ENCODE measurements at places on chromosomes 6 and 20.

GRCh38 chr6:158437571-158437970, 122.3 kb upstream of the TMEM181 start:
- no peak for DNase-seq

DNA sequence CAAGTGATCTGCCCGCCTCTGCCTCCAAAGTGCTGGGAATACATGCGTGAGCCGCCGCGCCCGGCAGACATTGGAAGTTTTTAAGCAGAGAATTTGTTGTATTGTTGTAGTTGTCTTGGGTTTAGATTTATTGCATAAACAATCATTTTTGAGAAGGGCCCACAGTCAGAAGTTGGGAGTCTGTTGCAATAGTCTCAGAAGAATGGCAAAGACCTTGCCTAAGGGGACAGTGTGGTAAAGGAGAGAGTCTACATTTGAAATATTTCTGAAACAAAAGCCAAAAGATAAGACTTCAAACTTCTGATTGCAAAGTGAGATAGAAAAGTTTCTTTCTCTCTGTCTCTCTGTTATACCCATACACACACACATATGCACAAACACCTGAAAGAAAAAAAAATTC, 22.5 kb downstream of the HFE start:
- no peak for DNase-seq

DNA sequence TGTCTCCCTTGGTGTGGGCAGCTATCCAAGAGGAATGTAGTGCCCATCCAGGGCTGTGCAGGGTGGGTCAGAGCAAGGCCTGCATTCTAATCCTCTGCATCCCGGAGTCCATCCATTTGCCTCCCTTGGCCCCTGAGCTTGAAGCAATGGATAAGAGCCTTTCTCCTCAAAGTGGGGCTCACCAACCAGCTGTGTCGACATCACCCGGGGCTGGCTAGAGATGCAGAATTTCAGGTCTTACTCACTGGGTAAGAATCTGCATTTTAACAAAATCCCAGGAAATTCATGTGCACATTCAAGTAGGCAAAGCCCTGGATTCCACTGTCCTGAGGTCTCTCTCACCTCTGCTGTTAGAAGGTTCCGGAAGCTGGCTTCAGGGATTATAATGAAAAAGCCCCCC, 95.3 kb downstream of the MDGA1 start:
- DNase-seq, result no peak

DNA sequence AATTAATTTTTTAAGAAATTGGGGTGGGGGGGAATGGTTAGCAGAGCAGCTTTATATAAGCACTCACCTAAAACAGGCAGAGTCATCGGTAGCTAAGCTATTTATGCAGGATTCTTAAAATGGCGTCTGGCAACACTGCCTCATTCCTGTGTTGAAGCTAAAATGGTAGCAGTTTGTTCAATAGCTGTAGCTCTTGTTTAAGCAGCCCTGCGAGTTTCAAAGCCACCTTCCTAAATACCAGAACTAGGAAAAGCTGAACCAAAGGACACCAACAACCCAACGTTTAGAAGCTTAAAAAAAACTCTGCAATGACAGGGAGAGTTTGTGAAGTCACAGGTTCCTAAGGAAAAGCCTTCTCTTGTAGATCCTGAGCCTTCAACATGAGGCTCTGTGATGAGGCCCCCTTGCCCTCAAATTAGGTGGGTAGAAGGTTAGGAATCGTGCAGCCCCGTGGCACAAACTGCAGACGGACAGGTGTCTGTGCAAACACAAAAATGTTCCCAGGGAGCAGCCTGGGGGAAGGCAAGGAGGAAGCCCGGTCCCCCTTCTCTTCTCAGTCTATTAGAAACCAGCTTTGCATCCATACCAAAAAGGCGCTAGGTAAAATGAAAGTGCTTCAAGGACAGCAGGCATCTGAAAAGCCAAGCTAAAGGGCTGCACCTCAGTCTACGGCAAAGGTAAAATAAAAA, 4.7 kb downstream of the ZMYND8 start:
- DNase-seq, result no peak

DNA sequence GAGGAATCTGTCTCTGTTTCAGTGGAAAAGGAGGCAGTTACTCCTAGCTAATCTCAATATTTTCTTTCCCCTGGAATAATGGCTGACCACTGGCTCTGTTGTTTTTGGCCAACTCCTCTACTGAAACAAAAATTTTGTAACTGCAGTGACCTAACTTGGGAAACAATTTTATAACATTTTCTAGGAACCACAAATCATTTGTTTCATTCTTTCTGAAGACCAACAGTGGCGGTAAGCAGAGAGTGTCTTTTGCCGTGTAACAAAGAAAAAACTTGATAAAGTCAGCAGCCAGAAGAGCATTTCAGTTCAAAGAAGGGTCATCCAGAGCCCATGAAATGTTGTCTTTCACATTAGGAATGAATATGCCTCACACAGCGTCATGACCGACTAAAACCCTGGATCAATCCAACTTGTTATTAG, 11.8 kb upstream of the BFSP1 start:
- no peak for DNase-seq

GRCh38 chr6:97805596-97805995, 522.6 kb upstream of the MMS22L start:
- no peak for DNase-seq

- peak; percentile 69 for DNase-seq
Observed at GRCh38 chr6:39865011-39865888, 69.0 kb downstream of the MOCS1 start.

GRCh38 chr6:33875696-33876095, 71.9 kb upstream of the MLN start:
- no peak for DNase-seq

DNA sequence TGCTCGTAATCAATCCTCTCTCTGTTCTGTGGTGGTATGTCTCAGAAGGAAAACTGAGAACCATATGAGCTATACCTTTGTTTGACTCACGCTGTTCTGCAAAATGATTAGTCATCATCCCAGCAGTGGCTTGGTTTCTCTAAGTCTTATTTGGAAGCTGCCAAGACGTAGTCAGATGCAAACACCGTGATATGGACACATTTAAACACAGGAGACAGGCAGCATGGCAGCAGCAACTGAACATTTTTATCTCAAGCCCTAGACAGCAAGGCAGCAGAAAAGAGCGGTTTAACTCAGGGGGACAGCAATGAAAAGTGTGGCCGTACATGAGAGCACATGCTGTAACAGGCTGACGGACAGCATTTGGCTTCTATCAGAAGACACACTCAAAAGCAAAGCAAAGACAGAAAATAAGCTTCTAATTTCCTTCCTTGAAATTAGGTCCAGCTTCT, 1295.1 kb downstream of the EPHA7 start:
- DNase-seq, result no peak

DNA sequence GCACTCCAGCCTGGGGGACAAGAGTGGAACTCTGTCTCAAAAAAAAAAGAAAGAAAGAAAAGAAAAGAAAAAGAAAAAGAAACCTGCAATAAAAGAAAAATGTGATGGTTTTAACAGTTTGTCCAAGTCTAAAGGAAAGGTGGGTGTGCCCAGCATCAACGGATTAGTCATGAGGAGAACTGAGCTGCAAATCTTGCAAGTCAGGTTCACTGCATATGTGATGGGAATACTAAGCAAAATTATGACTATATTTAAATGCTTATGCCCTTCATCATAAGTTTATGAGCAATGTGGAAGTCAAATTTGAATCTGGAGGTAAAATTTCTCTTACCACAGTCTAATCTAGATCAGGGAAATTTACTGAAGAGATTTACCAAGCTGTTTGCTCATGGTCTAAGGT, 13.1 kb upstream of the CDK19 start:
- DNase-seq, result no peak

DNA sequence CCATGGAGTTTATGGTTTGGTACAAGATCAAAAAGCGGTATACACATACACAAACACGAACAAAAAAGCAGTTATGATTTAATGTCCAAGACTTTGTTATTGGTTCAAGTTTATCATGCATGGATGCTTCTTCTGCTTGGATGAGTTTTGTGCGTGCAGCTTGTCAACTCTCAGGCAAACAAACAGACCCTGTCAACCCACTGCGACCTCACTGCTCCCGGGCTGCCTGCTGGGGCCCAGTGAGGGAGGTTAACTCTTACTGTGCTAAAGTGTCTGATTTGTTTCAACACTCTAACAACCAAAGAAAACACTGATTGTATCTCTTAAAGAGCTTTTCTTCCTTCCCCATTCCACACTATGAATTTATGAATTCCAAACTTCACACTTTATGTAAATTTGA, 26.8 kb upstream of the DDR1 start:
- DNase-seq, result no peak

GRCh38 chr6:155448668-155449449, 6.8 kb downstream of the NOX3 start:
- no peak for DNase-seq

GRCh38 chr20:62959101-62959971, 6.8 kb downstream of the SLC17A9 start:
- no peak for DNase-seq

GRCh38 chr6:159278626-159279025, 109.4 kb downstream of the FNDC1 start:
- DNase-seq, result no peak

- DNase-seq, result no peak
Observed at GRCh38 chr6:34953061-34954025, 64.3 kb downstream of the ANKS1A start.

GRCh38 chr6:42147138-42147562, 4.7 kb upstream of the C6orf132 start:
- no peak for DNase-seq

- no peak for DNase-seq
Observed at GRCh38 chr6:125004198-125004597, 42.0 kb downstream of the RNF217 start.

- no peak for DNase-seq
Observed at GRCh38 chr6:88722686-88723085, 240.7 kb downstream of the RNGTT start.

DNA sequence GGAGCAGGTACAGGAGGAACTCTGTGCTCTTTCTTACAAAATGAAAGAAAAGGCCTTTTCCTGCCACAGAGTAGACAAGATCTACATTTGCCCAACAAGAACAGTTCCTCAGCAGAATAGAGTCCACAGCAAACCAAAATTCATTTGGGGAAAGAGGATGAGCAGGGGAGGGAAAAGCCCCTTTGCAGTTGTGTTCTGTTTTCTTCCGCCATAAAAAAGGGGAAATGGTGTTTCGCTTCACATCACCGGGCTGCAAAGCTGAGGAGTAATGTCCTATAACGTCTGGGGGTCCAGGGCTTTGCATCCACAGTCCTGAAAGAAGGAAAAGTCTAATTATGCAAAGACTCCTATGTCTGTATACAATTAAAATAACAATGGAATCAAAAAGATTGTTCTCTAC, at the start of gene GPR31:
TSS of gene GPR31 (minus strand) at position 118 of the 400 bp plus-strand sequence. CDS start 149 bp downstream, outside the sequence.
- DNase-seq, result no peak

DNA sequence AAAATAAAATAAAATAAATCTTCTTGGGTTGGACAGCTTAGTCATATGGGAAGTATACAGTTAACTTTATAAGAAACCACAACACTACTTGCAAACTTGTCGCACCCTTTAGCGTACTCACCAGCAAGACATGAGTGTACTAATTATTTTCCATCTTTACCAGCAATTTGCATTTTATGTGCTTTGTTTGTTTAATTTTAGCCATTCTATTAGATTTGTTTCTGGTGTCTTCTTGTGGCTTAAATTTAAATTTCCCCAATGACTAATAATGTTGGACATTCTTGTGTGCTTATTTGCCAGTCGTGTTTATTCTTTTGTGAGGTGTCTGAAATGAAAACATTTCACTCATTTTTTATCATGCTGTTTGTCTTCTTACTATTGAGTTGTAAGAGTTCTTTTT, 1172.2 kb upstream of the CITED2 start:
- DNase-seq, result no peak

- peak; percentile 44 for DNase-seq
Observed at GRCh38 chr6:77466451-77467437, 3.5 kb upstream of the HTR1B start.

GRCh38 chr6:153130515-153131036, 506 bp downstream of the RGS17 start:
- peak; percentile 32 for DNase-seq

DNA sequence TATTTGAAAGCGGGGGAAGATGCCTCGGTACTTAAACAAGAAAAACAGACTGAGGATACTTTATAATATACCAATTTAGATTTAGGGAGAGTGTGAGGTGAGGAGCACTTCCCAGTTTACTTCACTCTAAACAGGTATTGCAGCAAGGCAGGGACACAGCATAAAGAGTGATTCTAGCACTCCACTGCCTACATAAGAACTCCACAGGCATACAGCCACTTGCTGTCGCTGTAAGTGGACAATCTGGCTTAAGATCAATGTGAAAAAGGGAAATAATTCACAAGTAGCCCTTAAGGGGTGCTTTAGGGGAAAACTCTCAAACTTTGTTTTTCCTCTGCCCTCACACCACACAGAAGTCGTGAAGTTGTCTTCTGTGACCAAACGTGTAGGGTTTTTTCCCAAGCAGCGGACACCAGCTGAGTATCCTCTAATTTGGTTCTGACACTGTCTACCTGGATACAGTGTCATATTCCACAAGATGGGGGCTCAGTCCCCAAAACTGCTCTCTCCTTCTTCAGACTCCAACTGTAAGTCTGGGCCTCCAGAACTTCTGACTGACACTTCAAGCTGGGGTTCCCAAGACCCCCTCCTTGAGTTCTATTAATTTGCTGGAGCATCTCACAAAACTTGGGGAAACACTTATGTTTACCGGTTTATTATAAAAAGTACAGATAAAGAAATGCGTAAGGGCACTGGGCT, 9.3 kb downstream of the ADNP start:
- DNase-seq, result no peak

- DNase-seq, result no peak
Observed at GRCh38 chr6:78611886-78612480, 255.4 kb upstream of the IRAK1BP1 start.

GRCh38 chr6:5942591-5942990, 64.1 kb downstream of the NRN1 start:
- no peak for DNase-seq

DNA sequence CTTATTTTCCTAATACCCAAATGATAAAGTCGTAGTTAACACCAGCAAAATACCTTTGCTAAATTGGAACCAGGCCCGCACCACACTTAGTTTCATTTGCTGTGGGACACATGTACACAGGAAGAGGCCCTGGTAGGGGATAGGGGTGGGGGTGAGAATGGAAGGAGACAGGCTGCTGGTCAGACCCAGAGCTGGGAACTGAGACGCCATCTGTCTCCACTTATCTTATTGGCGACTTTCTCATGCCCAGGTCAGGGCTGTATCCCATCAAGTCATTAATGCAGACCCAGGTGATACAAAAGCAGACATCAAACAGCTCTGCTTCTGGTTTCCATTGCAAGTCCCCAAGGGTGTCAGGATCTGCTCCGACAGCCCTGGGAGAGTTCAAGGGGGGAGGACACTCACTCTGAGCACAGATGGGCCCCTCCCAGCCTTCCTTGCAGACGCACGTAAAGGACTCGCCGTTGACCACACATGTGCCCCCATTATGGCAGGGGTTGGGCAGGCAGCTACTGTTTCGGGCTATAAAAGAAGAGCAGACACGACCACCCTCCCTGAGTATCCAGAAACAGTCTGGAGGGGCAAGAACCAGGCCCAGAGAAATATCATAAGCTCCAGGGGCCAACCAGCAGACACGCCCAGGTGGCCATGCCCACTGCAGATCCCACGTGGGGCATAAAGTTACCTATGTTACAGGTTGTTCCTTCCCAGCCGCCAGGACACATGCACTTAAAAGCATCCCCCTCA, 29.2 kb downstream of the JAG1 start:
- peak; percentile 28 for DNase-seq
